ENCODE measurements at places on chromosomes 11 and 22.

DNA sequence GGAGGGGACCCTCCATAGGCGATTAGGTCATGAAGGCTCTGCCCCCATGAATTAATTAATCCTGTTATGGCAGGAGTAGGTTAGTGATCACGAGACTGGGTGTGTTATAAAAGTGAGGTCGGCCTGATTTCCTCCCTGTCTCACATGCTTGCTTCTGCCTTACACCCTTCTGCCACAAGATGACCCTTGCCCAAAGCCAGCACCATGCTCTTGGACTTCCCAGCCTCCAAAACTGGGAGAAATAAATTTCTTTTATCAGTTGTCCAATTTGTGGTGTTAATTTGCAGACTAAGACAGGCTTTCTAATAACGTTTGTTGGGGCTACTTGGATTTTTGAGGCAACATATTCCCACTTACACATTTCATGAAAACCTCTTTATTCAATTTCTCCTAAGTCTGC, 23.4 kb upstream of the ALDH3B2 start:
- no peak for DNase-seq

DNA sequence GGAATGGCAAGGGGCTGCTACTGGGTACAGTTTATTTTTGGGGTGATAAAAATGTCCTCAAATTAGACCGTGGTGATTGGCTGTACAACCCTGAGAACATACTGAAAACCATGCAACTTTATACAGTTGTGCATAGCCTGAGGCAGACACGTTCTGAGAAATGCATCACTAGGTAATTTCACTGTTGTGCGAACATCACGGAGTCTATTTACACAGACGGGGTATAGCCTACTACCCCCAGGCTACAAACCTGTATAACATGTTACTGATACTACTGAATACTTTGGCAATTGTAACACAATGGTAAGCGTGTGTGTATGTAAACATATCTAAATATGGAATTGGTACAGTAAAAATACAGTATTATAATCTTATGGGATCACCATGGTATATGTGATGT, 23.6 kb downstream of the NARS2 start:
- no peak for DNase-seq

DNA sequence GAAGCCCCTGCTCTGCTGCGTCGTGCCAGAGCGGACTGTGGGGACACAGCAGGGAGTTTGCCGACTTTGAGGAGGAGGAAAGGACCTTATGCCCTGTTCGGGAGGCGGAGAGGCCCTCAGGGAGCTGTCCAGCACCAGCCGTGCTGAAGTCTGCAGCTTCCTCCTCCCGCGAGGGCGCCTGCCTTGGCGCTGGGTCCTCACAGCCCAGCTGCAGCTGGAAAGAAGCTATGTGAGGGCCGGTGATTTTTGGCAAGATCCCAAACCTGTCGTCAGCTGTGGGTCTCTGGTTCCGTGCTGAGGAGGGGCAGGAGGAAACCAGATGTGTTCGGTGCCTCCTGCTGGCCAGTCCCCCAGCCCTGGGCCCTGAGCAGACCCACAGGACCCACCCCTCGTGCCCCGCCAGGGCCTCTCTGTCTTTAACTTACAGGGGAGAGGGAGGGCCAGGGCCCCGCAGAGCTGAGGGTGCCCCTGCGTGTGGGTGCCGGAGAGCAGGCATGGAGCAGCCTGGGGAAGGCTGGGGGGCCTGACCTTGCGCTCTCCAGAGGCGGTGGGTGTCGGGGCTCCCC, 12.0 kb downstream of the BRSK2 start:
- DNase-seq = no peak

DNA sequence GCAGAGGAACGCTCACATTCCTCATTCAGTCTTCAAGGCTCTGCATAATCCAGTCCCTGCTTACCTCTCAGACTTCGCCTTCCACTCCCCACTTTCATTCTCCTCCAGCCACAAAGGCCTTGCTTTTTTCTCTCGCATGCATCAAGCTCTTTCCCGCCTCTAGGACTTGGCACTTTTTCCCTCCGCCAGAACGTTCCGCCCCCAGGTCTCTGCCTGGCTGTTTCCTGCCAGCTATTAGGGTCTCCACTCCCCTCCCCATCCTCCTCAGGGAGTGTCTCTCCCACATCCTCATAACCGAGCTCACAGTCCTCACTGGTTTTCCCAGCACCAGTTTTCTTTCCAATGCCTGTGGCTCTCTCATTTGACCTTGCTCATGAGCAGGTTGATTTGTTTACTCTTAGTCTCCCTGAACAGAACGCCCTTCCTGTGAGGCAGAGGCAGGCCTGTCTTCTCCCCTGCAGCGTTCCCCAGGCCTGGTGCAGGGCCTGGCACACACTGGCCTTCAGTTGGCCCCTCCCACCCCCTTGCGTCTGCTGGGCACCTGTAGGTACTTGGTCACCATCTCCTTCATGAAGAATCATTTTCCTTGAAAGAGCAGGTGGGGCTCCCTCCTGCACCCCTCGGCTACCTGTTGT, 75.2 kb downstream of the RTL6 start:
- no peak for DNase-seq

DNA sequence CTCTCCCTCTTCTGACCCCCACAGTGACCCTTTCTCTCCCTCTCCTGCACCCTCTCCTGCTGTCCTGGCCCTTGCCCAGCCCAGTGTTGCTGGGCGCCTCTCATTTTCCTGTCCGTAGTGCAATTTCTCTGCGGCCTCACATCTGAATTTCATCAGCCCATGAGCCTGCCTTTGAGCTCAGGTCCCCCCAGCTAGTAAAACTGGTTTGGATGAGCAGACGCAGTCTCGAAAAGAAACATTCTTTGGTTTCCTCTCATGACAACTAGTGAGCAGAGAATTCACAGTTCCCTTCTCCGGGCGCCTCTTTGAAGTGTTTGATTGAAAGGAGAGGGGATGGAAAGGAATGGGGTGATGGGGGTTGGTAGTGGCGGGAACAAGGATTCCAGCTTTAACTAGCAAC, 126.0 kb upstream of the CADM1 start:
- no peak for DNase-seq

DNA sequence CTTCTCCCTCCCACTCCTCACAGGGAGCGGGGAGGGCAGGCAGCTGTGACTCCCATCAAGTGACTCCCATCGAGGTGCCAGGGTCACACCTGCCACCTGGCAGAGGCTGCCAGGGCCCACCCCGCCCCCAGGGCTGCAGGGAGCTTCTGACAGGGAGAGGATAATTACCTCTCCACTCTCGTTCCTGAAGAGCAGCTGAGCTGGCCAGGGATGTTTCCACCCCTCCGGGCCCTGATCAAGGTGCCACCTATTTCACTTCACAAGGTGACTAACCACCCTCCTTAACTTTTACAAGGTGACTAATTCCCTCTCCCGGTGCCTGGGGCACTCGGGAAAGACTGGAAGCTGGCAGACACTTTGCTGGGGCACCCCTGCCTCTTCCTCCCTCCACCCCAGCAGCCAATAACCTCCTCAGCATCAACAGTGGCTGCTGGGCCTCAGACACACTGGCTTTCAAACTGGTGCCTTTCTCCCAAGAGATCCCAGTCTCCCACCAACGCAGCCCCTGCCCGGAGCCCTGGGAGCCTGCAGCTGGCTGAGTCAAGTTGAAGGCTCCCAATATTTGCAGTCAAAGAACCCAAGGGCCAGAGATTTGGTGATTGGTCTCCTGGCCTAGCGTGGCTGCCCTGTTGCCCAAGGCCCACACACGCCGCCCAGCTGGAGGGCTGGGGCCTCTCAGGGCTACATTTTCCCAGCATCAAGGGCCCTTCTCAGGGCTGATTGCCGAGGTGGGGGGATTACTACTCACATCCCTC, 22.0 kb upstream of the MYRF start:
- no peak for DNase-seq

GRCh38 chr11:126925321-126926093, 75.1 kb downstream of the KIRREL3 start:
- no peak for DNase-seq

DNA sequence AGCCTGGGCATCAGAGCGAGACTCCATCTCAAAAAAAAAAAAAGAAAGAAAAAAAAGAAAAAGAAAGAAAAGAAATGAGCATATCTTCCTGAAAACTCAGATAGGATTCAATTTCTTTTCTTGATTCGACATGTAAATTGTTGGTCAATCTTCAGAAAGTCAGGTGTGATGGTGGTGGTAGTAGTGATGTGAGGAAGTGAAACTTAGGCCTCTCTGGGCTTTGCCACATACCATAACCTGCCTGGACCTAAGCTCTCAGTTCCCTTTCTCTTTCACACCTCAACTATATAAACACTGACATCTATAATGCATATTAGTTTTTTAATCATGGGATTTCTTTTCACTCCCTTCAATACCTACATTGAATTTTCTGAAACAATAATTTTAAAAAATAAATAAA, 98.0 kb upstream of the TBCEL start:
- no peak for DNase-seq

Measured in non-pigmented ciliary epithelial cell (primary cell).